ENCODE measurements at places on chromosomes 3 and 15.

GRCh38 chr15:40277471-40277870 is 5.4 kb downstream of the ANKRD63 start:
- no peak for DNase-seq

DNA sequence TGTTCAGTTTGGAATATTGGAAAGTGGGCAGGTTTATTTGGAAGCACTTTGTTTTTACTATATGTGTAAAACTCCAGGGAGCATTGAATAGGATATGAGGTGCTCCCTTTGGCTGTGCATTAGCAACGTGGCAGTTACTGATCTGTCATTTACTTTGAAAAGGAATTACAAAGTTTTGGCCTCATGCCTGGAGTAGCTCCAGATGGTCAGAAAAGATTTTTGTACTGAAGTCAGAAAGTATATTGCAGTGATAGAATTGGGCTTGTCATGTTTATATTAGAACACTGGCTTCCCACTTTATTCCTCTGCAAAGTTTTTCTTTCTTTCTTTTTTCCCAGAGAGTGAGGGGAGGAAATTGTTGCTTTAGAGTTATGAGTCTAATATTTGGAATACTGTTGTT is 26.1 kb downstream of the FNDC3B start:
- DNase-seq, result peak; percentile 64

- DNase-seq, result peak; percentile 9
These were observed 61.8 kb downstream of the SLC12A8 start for GRCh38 chr3:125150525-125151441.

DNA sequence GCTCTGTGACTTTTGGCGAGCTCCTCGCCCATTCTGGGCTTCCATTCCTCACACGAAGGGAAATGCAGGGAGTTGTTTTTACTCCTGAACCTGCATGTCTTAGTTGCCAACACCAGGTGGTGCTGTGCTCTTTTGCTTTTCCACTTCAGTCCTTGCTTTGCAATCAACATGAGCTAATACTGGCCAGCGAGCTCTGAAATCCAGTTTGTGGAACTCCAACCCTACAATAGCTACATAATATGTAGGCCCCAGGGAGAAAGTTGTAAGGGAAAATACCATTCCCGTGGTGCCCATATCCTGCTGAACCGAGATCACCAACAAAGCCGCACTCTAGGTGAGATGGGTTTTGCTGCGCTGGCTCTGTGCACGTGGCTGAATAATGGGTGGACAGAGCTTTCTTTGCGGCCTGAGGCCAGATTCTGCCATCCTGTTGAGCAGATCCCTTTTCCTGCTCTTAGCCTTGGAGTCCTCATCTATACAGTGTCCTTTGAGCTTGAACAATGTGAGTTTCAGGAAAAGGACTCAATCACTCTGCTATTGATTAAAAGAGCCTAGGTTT is 25.0 kb downstream of the LSM3 start:
- peak; percentile 41 for DNase-seq

- DNase-seq, result no peak
These were observed 1.1 kb downstream of the PLSCR2 start for GRCh38 chr3:146468234-146468633.

DNA sequence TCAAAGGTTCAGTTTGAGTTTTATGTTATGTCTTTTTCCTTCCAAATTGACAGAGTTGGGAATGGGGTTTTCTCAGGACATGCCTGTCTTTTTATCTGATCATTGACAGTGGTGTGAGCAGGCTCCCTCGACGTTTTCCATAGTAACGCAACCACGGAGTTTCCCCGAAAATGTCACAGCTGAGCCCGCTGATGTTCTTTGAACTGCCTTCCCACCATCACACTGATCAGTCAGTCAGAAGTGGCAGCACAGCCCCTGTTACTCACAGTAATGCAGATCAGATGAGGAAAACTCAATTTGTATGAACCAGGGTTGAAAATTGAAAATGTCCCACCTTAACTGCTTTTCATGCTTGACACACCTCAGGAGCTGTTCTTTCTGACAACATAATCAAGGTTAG is 210.4 kb downstream of the NECTIN3 start:
- no peak for DNase-seq

GRCh38 chr3:172340583-172340982 is 107.7 kb downstream of the GHSR start:
- DNase-seq, result no peak

Data from NCI-H2171 treated with DMSO at 0.1 percent for 48 hours (cell line).